ENCODE measurements at places on chromosomes 11 and 22. TPM values are rescaled to one million over a fixed set of nuclear protein-coding genes. Genes with fewer than 3 reads are reported as not detected.

CCDC188 gene
- 2.7 TPM for total RNA-seq

PYGM gene
- 8.8 TPM for total RNA-seq

MYO18B gene
- total RNA-seq = 4.1 TPM

MRPL16 gene
- 26.9 TPM for total RNA-seq

NRIP3 gene
- 6.8 TPM for total RNA-seq

TENM4 gene
- total RNA-seq = 42.4 TPM

APOL1 gene
- 68.4 TPM for total RNA-seq

DDI1 gene
- total RNA-seq = not detected

OVOL1 gene
- total RNA-seq = not detected

TMPRSS6 gene
- not detected for total RNA-seq

PDGFD gene
- total RNA-seq = 3.2 TPM

SULT4A1 gene
- 0.20 TPM for total RNA-seq

ACRV1 gene
- not detected for total RNA-seq

MMP3 gene
- total RNA-seq = not detected

CEP126 gene
- 4.3 TPM for total RNA-seq

C11orf97 gene
- not detected for total RNA-seq

TTC12 gene
- total RNA-seq = 7.9 TPM

MS4A12 gene
- not detected for total RNA-seq

SOX10 gene
- not detected for total RNA-seq

SERPINH1 gene
- 2,892 TPM for total RNA-seq

RASGRP2 gene
- total RNA-seq = 0.50 TPM

CARD16 gene
- total RNA-seq = 2.8 TPM

C1QTNF5 gene
- total RNA-seq = 15.8 TPM

MOGAT2 gene
- not detected for total RNA-seq

PATE4 gene
- not detected for total RNA-seq

OR51E2 gene
- total RNA-seq = not detected

DGAT2 gene
- 2.3 TPM for total RNA-seq

CCDC157 gene
- total RNA-seq = 2.2 TPM

PRPF19 gene
- 47.5 TPM for total RNA-seq

APOA4 gene
- total RNA-seq = not detected

NXPE2 gene
- total RNA-seq = 0.07 TPM

OR10D3 gene
- total RNA-seq = not detected

MFNG gene
- 0.30 TPM for total RNA-seq

MPZL2 gene
- 0.56 TPM for total RNA-seq

SCO2 gene
- total RNA-seq = 1.2 TPM

OR4C46 gene
- not detected for total RNA-seq

SNRPD3 gene
- total RNA-seq = 155 TPM

Measured in smooth muscle cell of the pulmonary artery (primary cell).